Activated CD8-positive, alpha-beta memory T cell treated with anti-CD3 and anti-CD28 coated beads, Interleukin-2, amount 10 ng/mL, durations not matched to agents 7 days and 5 days (primary cell): ENCODE measurements at places on chromosomes 16 and 17.
A peak's percentile ranks its signal among the peaks of the same experiment; 100 is the strongest.

DNA sequence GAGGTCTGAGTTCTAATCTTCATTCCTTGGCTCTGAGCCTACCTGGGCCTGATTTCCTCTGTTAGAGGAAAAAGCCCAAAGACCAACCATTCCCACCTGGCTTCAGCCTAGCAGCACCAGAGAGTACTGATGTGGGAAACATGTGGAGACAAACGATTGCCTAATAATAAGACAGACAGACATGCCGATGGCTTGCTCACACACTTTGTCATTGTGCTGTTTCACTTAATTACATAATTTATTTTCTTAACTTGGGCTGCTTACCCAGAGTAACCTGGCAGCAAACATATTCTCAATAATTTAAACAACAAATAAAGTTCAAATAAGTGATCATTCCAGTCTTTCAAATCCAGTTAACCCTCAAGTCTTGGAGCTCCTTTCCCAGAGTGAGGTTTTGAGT lies 83.4 kb downstream of the MAF start:
- no peak for DNase-seq

- no peak for DNase-seq
Observed at GRCh38 chr16:66935314-66936011, at the start of gene CES2. Gene CES2 (plus strand): TSS chr16:66935516. CDS start chr16:66935636, 120 bp downstream.

GRCh38 chr17:21173543-21173942 lies 40.4 kb downstream of the TMEM11 start:
- peak; percentile 33 for DNase-seq

- DNase-seq, result peak; percentile 90
Observed at GRCh38 chr17:78774956-78775571, 7.0 kb downstream of the CYTH1 start.

- DNase-seq, result no peak
Observed at GRCh38 chr16:57343221-57343620, 15.4 kb upstream of the CCL22 start.
